ENCODE measurements at places on chromosomes 2 and 18.

- DNase-seq = no peak
Observed at GRCh38 chr2:221051162-221051561, 520.9 kb downstream of the EPHA4 start.

- DNase-seq = peak; percentile 46
Observed at GRCh38 chr2:95047629-95048510, 22.4 kb downstream of the MAL start.

DNA sequence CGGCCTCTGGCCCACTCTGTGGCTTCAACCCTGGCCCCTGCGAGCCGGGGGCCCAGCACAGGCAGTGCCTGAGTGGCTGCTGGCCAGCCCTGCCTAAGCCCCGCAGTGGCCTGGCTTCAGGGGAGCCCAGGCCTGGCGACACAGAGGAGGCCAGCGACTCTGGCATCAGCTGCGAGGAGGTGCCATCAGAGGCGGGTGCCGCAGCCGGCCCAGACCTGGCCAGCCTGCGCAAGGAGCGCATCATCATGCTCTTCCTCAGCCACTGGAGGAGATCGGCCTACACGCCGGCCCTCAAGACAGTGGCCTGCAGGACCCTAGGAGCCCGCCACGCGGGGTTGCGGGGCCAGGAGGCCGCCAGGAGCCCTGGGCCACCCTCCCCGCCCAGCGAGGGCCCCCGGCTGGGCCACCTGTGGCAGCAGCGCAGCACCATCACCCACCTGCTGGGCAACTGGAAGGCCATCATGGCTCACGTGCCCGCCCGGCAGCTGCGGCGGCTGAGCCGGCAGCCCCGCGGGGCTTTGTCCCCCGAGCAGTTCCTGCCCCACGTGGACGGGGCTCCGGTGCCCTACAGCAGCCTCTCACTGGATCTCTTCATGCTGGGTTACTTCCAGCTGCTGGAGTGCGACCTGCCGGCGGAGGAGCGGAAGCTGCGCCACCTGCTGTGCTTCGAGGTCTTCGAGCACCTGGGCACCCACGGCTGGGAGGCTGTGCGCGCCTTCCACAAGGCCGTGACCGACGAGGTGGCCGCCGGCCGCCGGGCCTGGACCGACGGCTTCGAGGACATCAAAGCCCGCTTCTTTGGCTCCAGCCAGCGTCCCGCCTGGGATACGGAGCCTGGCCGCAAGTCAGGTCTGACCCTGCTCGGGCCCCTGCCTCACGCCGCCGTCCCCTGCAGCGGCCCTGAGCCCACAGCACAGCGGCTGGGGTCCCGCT, 7.5 kb upstream of the KLHL30 start:
- peak; percentile 67 for DNase-seq

DNA sequence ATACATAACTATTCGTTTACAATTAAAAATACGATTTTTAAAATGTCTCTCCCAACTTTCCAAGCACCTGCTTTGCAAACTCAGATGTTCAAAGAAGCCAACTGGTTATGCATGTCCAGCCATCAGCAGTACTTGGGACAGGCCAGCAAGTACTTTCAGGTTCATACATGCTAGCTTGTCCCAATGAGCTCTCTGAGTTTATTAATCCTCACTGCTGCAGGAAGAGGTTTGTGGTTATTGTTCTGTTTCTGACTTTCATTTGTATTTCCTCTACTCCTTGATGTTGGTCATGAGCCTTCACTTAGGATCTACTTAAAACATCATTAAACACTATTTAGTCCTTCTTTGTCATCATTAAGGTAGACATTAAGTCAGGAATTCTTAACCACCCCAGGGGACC, 374.1 kb downstream of the LRATD1 start:
- DNase-seq = no peak

- DNase-seq = peak; percentile 13
Observed at GRCh38 chr2:139031722-139032121, 251.5 kb upstream of the NXPH2 start.

GRCh38 chr2:111169268-111169667, 48.6 kb downstream of the BCL2L11 start:
- DNase-seq = no peak

GRCh38 chr2:12618576-12618975, 98.2 kb upstream of the TRIB2 start:
- DNase-seq = no peak

GRCh38 chr2:30756971-30757370, 50.3 kb downstream of the CAPN13 start:
- no peak for DNase-seq

DNA sequence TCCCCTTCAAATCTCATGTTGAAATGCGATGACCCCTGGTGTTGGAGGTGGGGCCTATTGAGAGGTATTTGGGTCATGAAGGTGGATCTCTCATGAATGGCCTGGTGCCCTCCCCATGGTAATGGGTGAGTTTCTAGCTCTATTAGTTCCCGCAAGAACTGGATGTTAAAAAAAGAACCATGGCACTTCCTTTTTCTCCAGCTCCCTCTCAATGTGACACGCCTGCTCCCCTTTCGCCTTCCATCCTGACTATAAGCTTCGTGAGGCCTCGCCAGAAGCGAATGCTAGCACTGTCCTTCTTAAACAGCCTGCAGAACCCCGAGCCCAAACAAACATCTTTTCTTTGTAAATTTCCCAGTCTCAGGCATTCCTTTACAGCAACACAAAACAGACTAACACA, 303.2 kb upstream of the REV1 start:
- no peak for DNase-seq

DNA sequence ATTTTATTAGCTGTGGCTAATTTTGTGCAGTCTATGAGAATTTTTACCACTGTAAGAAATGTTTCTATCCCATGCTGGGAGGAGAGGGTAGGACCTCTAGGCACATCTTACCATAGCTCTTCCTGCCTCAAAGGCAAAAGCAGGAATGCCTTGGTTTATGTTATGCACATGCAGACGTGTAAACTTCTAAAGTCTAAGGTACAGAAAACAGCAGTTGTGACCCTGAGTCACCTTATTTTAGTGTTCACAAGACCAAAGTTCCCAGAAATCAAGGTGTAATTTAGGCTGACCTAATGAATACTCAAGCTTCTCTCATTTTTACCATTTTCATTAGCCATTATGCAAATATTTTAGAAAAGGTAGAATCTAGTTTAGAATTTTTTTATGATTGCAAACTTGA, 15.4 kb upstream of the WIPF1 start:
- no peak for DNase-seq

DNA sequence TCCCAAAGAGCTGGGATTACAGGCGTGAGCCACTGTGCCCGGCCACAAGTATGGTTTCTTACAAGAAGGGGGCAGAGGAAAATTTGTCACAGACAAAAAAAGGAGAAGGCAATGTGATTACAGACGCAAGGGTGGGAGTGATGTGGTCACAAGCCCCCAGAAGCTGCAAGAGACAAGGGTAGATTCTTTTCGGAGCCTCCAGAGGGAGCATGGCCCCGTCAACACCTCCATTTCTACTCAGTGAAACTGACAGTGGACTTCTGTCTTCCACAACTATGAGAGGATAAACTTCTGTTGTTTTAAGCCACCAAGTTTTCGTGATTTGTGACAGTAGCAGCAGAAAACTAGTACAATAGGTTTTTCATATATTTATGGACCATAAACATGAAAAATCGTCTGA, 2.1 kb upstream of the TCF7L1 start:
- DNase-seq = no peak

- DNase-seq = no peak
Observed at GRCh38 chr18:76142611-76143010, 352.4 kb downstream of the ZNF516 start.

DNA sequence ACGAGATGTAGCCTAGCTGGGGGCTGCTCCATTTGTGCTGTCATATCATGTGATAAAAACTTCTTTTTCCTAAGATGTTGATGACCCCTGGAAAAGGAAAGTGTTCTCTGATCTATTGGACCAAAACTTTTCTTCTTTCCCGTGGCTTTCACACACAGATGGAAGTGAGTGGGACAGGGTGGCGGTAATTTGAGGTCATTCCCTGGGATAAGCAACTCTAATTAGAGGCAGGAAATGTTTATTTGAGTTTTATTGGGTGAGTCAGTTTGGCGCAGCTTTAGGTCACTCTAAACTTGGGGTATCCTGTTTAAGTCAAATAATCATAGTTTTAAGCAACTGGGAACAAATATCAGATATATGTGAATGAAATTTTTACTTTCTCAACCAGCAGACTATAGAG, 221.0 kb upstream of the EPAS1 start:
- no peak for DNase-seq

DNA sequence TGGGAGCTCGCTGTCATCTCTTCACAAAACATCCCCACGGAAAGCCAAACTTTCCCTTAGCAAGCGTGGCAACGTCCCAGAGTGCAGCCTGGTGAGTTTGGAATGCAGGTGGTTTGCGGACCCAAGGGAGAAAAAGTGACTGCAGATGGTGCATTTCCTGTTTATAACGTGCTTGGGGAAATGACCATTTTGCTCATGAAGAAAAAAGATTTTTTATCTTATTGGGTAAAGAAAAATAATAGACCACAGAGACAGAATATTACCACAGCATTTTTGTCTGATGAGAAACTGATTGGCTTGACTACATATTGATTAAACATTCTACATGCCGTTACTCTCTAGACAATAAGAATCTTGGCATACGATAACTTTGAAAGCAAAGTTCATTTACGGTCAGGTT, 136.5 kb downstream of the COPS8 start:
- DNase-seq = no peak

- peak; percentile 67 for DNase-seq
Observed at GRCh38 chr2:9644603-9645002, 13.8 kb upstream of the YWHAQ start.

GRCh38 chr2:121699421-121700333, 37.0 kb downstream of the NIFK start:
- DNase-seq = no peak

DNA sequence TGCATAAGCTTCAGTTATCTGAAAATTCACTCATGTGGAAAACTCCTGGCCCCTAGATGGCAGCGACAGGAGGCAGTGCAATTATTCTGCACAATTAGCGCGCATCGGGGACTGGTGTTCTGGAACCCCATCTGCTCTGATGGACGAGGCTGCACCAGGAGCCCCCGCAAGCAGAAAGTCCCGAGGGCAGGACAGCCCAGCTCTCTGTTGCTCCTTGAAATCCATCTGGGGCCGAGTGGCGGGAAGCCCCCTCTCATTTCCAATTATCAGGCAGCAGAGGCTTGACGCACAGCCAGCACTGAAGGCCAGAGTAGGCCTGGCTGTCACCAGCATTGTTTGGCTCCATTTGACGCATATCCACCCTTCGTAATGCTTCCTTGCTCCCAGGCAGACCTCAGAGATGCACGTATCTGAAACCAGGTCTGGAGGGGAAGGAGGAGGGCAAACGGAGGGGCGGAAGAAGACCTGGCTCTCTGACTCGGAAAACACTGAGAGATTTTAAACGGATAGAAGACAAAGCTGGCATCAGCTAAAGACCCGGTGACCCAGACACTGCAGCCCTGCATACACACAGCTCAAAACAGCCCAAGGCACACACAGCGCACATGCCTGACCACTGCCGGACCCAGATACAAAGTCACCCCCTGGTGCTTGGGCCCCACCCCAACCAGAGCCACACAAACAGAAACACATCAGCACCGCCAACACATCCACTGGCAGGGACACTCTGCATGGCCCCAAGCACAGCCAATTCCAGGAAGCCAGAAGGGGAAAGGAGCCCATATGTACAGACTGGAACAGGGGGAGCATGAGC, 69.8 kb downstream of the TNS1 start:
- peak; percentile 10 for DNase-seq

DNA sequence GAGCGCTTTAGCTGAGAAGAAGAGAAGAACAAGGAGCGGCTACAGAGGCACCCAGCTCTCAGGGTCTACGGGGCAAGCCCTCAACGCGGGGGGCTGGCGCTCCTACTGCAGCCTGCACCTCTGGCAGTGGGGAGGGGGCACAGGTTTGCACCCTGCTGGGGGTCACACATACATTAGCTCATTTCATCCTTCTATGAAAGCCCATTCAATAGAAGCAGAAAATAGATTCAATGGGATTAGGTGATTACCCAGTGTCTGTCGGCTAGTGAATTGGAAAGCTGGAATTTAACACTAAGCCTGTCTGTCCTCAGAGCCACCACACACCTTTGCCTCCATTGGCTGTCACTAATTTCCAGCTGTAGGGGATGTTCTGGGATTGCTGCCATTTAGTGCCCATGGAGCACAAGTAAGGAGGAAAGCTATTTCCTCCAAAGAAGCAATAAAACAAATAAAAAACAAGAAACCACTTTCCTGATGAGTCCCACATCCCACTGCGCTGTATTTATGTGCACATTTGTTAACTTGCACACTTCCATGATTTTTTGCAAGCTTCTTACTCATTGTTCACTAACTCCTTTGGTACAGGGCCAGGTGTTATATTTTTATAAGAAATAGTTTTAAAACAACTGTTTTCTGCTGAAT, 319.6 kb upstream of the REV1 start:
- no peak for DNase-seq

- no peak for DNase-seq
Observed at GRCh38 chr18:2641638-2642037, 13.9 kb upstream of the SMCHD1 start.

DNA sequence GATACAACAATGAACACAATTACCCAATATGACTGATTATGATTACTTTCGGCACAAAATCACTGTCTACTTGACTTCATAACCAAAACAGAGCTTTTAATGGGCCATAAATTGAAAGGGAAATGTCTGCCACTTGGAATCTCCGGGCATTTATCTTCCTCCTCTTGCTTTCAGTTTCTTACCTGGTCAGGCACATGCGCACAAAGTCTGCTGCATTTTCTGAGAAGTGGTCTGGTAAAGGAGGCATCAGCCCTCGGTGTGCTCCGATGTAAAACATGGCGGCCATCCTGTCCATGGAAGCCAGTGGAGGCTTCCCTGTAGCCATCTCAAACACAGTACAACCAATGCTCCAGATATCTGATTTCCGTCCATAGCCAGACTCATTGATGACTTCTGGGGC, 62.0 kb downstream of the CCNT2 start:
- DNase-seq = no peak

DNA sequence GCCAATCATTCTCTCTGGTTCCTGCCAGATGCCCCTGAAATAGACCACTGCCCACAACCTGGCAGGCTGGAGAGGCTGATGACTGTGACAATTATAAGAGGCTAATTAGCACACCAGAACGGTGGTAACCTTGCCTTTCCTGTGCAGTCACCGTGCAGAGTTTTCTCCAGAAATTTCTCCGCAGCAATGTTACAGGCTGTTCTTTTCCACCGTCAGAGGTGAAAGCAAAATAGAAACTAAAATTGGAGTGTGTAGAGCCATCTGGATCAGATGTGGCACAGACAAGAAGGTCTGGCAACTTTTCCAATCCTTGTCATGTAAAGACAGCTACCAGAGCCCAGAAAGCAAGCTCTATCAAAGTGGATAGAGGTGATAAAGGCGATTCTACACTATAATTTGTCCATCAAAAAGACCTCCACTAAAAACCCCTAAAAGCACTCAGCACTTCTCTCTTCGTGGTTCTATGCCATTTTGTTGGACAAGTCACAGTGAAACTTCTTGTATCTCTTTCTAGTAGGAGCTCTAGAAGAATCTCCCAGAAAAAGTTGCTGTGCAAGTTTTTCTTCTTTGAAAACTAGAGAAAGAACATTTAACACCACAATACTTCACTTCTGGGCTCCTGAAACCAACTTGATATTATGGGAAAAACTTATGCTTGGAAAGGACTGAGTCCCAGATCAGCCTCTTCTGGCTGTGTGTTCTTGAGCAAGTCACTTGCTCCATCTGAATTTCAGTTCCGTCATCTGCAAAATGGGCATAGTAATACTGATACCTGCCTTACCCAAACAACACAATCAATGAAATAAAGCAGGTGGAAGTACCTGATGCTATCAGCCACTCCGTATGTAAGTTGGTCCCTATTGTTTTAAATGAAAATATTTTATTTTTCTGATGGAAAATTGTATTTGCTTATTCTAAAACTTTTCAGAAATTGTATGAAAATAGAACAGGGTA, 295.6 kb upstream of the DLGAP1 start:
- no peak for DNase-seq

Measured in NCI-H345 (cell line).